Stimulated activated CD8-positive, alpha-beta memory T cell treated with anti-CD3 and anti-CD28 coated beads, Interleukin-4, amount 100 ng/mL, for 4 hours (primary cell): ENCODE measurements at places on chromosomes 7 and 10.

DNA sequence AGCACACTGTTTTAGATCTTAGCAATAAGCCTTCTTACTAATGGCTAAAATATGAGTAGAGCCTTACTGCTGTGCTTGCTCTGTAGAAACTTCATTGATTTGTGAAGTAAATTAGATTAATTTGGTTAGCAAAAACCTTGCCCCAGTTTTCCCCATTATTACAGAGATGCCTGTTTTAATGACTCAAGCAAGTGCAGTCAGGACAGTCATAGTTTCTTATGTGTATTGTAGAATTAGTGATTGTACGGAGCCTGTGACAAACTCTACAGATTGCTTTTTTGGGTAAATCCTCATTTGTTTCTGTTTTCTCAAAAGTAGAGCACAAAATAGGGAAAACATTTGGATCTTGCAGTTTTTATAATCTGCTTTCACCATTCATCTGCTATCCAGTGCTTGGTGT is 7.0 kb downstream of the TAX1BP1 start:
- no peak for DNase-seq

- no peak for DNase-seq
These were observed at the start of gene PTTG1IP2 for GRCh38 chr7:90469554-90469953. Gene PTTG1IP2, plus strand, starts transcription at chr7:90469639. Its CDS starts 148 bp downstream, at chr7:90469787.

- DNase-seq = no peak
These were observed 87.0 kb downstream of the SKAP2 start for GRCh38 chr7:26777385-26777784.

DNA sequence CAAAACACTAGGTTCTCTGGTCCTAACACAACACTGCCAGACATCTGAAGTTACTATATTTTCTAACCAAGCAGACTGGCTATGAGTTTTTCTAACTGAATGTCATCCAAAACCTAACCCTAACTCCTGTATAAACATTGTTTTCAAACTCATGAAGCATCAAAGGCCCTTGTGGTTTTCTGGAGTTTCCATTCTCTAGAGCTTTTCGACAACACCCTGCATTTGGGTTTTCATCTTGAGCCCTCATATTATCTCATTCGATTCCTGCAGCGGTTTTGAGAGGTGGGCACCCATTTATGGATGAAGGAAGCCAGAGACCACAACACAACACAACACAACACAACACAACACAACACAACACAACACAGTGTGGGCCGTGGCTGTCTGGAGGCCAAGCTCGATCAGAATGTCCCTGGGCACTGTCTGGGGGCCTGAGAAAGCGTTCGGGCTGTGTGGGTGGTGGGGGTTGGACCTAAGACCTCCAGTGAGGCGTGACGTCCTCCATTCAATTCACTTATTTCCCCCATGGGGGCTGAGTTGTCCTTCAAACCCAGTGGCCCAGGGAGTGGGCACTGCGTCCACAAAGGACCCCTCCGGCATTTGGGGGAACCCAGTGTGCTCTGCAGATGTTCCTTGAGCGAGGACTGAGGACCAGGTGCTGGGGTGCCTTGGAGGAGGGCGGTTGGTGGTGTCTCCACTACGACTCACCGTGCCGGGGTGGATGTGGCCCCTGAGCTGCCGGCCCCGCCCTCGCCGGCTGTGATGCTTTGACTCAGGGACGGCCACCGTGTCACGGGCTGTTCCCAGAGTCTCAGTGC is 490.4 kb downstream of the DNAJB6 start:
- DNase-seq = no peak

DNA sequence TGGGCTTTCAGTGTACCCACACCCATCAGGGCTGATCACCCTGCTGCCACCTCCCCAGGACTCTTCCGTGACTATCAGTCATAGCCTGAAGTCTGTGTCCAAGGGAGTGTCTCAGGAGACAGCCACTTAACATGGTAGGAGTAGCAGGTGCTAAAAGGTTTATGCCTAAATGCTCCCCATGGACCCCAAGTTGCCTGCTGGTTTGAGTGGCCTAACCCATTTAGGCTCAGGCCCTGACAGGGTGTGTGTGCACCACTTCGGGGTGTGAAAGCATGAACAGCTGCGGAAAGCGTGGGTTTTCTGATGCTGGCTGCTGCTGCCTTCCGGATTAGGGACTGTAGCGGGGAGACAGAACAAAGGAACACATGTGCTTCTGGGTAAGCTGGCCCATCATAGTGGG is 93.2 kb upstream of the SAMD8 start:
- DNase-seq = no peak
